Endothelial cell (in vitro differentiated cells): ENCODE measurements at places on chromosomes 2 and 18. TPM values are rescaled to one million over a fixed set of nuclear protein-coding genes. Genes with fewer than 3 reads are reported as not detected.

DNA sequence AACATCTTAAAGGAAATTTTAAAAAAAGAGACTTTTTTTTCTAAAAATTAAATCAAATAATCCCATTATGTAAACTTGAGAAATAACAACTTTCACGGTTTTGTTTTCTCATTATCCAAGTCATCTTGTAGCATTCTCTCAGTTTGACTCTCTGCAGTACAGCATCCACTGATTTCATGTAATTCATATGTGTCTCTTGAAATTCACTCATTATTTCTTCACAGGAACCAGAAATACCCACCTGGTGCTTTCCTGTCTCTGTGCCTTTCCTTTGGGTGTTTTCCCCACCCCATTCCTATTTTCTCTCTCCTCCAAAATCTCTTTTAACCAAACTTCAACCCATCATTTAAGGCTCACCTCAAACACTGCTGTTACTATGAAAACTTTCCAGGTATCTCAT is 116.1 kb upstream of the STK17B start:
- no peak for DNase-seq

DNA sequence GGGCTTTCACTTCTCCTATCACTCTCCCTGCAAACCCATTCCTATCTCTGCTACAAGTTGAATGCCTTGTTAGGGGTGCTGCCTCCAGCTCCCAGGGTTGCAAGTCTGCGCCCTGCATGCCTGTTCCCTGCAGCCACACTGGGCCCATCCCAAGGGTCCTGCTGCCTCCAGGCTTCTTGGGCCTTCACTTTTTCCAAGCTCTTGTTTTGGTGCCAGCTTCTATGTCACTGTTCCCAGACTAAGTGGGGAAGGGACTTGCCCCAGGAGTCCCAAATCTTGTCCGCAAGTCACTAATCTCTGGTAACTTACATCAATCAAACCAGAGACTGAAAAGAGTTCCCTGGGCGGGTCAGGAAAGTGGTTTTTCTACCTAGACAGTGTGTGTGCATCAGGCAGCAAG is 65.4 kb downstream of the ZCCHC2 start:
- no peak for DNase-seq

DNA sequence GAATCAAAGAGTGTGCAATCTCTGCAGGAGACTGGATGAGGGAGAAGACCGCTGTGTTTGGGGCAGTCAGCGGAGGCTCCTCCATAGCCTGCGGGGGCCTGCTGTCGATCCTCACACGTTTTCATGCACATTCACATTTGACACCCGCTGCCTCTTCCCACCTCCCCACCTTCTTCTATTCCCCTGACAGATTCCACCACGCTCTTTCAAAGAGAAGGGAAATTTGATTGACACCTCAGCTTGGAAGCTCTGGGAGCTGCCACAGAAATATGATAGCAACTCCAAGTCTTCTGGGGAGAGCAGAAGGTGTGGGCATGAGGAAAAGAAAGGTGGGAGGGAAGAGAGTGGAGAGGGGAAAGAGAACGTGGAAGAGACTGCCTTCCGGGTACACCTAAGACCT is 87.5 kb downstream of the BOD1L2 start:
- no peak for DNase-seq

DNA sequence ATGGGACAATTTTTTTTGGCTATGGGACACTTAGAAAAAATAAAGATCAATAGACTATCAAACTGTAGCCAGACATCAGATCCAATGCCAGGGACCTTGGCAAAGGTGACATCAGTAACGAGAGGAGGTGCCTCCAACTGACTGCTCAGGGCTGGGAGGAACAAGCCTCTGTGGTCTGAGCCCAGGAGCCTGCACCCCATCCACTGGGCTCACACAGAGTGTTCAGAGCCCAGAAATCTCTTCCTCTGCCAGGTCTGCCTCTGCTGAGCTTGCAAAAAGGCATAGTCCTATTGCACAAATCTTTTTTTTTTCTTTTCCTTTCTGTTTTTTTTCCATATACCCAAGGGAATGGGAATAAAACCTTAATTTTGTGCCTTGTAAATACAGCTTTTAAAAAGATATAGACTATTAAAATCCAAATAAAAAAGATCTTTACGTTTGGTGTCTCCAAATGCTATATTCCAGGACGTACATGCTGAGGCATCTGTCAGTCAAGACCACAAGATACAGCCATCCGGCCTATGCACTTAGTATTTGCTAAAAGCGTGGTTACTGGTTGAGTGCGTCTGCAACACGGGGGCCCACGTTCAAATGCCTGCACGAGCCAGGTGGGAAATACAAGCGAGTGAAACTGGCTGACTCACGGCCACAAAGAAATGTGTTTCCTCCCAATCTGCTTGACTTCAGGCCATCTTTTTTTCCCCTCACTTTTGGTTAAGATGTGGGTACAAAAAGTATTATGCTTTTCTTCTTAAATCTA is 7.8 kb upstream of the ARHGAP25 start:
- no peak for DNase-seq

- no peak for DNase-seq
Observed at GRCh38 chr2:3379339-3379646, 201 bp upstream of the TRAPPC12 start.

C2orf72 gene
- 5.4 TPM for total RNA-seq

TMEM131 gene
- 31.7 TPM for total RNA-seq

STAT4 gene
- total RNA-seq: 1.1 TPM
